ENCODE measurements at places on chromosomes 11 and 22.
A peak's percentile ranks its signal among the peaks of the same experiment; 100 is the strongest.

DNA sequence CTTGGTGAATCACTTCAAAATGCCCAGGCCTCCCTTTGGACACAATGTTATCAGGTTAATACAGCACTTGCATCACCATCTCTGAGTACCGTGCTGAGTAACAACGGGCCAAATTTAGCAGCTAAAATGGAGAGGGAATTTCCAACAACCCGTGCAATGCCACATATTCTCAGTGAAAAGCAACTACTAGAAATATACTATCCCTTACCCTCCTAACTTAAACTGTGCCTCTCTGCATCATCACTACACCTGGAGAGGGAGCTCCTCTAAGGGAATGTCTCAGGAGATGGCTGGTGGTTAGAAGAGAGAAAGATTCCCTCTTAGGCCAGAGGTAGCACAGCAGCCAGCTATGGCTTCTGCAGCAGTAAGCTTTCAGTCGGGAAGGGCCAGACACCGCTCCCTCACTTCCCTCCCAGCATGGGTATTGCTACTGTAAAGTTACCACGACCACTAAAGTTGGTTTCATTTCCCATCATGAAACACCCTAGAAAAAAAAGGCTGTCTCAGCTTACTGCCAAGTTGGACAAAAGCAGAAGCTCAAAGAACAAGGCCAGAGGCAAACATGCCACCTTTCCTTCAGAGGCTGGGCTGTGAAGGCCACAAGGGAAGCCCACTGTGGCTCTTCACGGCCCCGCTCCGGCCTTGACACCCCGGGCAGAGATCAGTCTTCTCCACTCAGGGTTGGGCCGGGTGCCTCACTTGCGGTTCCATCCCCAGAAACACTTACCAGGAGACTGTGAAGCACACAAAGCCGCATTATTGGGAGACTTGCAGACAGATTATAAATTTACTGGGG, 3.9 kb downstream of the MAML2 start:
- DNase-seq, result peak; percentile 65
- H3K27me3 ChIP-seq, result no peaks in the 10 kb centered on the region

GRCh38 chr11:44957776-44958564, 7.3 kb upstream of the TP53I11 start:
- H3K27ac ChIP-seq, result no peak overlapping the region
- no peaks in the 10 kb centered on the region for H3K27me3 ChIP-seq
- DNase-seq, result no peak

GRCh38 chr11:64814712-64815187, 4.4 kb upstream of the MEN1 start:
- H3K27me3 ChIP-seq, result no peaks in the 10 kb centered on the region
- DNase-seq, result no peak
- H3K4me3 ChIP-seq, result no peak overlapping the region
- peaks cover under 1% of the 10 kb centered on the region for H3K36me3 ChIP-seq

DNA sequence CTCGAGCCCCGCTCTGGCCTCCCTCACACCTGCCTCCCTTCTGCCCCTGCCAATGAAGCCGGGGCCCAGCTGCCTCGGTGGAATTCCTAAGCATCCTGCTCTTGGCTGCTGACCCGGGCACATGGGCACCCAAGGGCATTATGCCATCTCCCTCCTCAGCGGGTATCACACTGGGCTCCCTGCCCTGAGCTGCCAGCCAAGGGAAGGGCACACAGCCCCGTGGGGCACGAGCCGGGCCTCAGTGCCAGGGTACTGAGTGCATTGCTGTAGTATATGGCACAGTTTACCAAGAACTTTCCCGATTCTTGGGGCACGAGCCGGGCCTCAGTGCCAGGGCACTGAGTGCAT, 43.8 kb upstream of the JAM3 start:
- DNase-seq, result no peak
- H3K36me3 ChIP-seq, result no peaks in the 10 kb centered on the region
- no peak overlapping the region for H3K4me3 ChIP-seq
- H3K4me1 ChIP-seq, result peaks cover 40% of the 10 kb centered on the region
- H3K27me3 ChIP-seq, result no peaks in the 10 kb centered on the region

DNA sequence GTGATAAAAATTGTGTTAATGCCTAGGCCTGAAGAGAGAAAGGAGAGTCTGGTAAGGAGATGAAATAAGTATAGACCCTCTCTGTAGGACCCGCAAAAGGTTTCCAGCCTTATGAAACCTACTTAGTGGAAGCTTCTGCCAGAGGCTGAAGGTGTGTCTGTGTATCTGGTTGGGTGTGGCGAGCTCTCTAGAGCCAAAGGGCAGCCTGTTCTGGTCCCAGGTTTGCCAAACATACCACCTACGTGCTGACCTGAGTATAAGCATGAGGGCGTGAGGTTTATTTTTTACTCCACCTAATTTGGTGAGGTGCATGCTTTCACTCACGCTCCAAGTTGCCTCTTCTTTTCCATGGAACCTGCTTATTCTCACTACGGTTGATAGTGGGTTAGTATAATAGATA, 5.6 kb downstream of the CSTPP1 start:
- no peak for DNase-seq
- no peak overlapping the region for H3K4me3 ChIP-seq
- H3K27ac ChIP-seq, result no peak overlapping the region
- no peaks in the 10 kb centered on the region for H3K36me3 ChIP-seq

GRCh38 chr22:23240639-23241389, 60.5 kb downstream of the BCR start:
- DNase-seq, result peak; percentile 56
- no peak overlapping the region for H3K4me3 ChIP-seq
- peaks cover 90% of the 10 kb centered on the region for H3K4me1 ChIP-seq
- no peaks in the 10 kb centered on the region for H3K27me3 ChIP-seq
- H3K36me3 ChIP-seq, result peaks cover 18% of the 10 kb centered on the region
- peak overlapping the region; percentile 53 for H3K27ac ChIP-seq
